Upper lobe of right lung (tissue), 1 donor: ENCODE measurements at places on chromosomes 4 and X. TPM values are rescaled to one million over a fixed set of nuclear protein-coding genes. Genes with fewer than 3 reads are reported as not detected.

The NUDT11 gene
- total RNA-seq = 0.64 TPM

The CFI gene
- 61.0 TPM for total RNA-seq

The SSX3 gene
- not detected for total RNA-seq

The TRAPPC2 gene
- total RNA-seq = 16.6 TPM

The S100G gene
- total RNA-seq = not detected

The ZDHHC15 gene
- 1.4 TPM for total RNA-seq
